ENCODE measurements at places on chromosomes 3 and 15.

GRCh38 chr15:68372291-68372811, 59.6 kb downstream of the ITGA11 start:
- DNase-seq = no peak

DNA sequence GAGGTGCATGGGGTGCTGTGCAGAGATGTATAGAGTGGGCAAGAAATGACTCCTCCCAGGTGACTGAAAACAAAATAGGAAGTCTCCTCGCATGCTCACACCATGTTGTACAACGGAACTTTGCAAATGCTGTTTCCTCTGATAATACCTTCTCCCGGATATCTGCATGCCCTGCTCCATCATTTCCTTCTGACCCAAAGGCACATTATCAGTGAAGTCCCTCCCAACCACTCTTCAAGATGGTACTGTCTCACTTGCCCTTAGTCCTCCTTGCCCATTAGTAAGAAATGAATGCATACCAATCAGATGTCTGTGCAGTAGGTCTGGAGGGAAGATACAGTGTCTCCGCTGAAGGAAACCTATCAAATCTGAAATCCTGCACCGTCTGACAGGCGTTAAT, 12.0 kb downstream of the TMED3 start:
- no peak for DNase-seq

DNA sequence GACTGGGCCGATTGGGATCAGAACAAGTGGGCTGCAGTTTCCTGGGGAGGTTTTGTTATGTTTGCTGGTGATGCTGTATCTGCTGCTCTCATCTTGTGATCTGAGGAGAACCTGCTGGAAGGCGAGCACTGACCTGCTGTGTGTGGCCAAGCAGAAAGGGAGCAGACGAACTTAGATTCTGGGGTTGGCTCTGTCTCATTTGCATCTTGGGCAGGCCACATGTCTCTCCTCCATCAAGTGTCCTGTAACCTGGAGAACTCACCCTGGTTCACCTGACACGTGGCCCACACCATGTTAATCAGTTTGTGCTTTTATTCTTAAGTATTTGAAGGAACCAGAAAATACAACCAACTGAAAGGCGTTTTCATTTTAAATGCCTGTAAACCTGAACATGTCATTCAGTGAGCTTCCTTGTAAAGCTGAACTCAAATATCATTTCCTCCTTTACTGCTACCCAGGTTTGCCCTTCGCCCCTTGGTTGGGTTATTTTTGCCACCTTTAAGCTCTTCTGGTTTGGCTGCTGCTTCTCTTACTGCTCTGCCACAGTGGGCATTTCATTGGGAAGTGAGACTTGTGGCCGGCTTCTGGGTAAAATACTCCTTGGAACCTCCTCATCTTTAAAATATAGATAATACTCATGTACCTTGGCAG, 33.5 kb upstream of the TRAK1 start:
- no peak for DNase-seq

GRCh38 chr3:4656059-4656458, 162.9 kb downstream of the ITPR1 start:
- no peak for DNase-seq

- DNase-seq = no peak
Observed at GRCh38 chr3:5389057-5389456, 201.6 kb downstream of the EDEM1 start.

DNA sequence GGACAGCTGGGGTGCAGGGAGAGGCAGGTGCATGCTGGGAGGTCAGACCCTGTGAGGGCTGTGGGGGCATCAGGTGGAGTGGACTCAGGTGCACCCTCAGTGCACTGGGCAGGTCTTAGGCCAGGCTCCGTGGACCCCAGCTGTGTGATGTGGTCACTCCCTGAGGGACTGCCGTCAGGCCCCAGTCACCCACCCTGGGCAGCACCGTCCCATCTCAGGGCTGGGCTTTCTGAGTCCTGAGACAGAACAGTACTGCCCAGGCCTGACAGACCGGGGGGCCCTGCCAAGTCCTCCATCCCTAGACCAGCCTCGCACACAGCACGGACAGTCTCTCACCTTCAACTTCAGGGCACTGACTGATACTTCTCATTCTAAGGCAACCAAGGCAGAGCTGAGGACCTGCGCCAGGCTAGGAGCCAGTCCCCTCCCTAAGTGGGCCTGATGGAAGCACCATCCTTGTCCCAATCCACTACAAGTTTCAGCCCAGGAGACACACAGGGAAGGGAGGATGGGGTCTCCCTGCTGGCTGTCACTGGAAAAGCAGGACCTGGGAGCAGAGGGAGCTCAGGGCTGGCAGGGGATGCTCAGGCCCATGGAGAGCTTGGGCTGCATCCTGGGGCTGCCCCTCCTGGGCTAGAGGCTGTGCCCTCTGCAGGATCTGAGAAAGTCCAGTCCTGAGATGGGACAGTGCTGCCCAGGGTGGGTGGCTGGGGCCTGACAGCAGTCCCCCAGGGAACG, 86.3 kb downstream of the LMLN start:
- no peak for DNase-seq

DNA sequence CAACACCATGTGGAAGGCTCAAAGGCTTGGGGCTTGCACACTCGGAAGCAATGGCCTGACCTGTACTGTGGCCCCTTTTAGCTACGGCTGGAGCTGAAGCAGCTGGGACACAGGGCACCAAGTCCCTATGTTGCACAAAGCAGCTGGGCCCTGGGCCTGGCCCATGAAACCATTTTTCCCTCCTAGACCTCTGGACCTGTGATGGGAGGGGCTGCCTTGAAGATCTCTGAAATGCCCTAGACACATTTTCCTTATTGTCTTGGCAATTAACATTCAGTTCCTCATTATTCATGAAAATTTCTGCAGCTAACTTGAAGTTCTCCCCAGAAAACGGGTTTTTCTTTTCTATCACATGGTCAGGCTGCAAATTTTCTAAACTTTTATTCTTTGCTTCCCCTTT, 85.6 kb upstream of the ALDH1A3 start:
- no peak for DNase-seq

GRCh38 chr15:73330206-73331051, 38.3 kb downstream of the HCN4 start:
- DNase-seq = no peak

DNA sequence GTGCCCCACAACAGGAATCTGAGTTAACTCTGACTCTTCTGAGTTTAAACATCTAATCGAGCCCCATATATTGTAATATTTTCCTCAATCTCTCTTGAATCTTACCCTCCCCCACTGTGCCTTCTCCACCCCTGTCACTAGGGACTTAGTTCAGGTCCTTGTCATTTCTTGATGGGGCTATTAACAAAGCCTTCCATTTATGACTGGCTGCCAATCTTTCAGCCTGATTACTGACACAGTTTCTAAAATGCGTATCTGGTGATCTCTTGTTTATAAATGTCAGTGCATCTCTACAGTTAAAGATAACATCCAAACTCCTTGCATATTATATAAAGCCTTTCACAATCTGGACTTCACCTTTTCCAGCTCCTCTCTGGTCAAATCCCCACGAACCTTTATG, 124.3 kb downstream of the IGSF11 start:
- DNase-seq = no peak

DNA sequence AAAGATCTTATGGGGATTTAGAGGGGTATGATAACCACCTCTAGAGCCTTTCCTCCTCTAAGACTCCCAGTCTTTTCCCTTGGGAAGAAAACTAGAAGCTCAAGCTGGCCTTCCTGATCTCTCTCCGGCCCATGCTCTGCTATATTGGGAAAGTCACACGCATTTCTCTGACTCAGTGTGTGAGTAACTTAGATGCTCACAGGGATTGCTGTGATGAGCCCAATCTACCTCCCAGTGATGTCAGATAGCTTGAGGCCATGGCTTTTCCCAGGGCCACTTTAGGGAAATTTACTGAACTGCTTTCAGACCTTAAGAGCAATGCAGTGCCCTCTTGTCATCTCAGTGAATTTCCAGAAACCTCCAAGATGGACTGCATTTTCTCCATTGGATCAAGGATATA, 8.6 kb upstream of the ST8SIA2 start:
- DNase-seq = no peak

- DNase-seq = no peak
Observed at GRCh38 chr3:80643421-80643820, 875.6 kb upstream of the ROBO1 start.

GRCh38 chr15:60009124-60009960, 5.2 kb downstream of the FOXB1 start:
- no peak for DNase-seq

DNA sequence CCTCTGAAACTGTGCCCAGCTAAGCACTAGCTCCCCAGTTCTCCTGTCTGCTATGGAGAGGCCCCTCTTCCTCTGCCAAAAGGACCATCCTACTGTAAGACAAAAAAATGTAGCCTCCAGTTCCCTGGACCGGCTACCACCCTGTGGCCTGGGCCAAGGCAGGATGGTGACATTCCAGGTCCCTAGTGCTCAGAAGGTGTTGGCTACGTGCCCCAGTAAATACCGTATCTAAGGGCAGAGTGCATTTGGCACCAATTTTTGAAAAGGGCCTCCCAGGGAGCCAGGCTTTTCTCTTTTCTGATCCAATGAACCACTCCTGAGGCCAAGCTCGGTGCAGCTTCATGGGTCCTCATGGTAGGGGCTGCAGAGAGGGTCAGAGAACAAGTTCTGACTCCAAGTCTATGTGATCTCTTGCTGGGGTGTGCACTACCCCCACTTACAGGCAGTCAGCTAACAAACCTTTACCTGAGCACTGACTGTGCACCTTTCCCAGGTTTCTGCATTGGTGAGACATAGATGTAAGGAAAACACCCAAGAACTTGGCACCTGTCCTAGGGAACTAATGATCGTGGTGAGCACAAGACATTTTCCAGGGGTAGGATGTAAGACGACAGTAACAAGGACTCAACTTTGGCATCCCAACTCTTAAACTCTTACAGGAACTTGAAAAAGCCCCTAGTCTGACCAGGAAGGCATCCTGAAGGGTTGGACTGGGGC, 32.6 kb downstream of the TLE3 start:
- DNase-seq = no peak

- no peak for DNase-seq
Observed at GRCh38 chr3:33388374-33389100, 51.7 kb downstream of the UBP1 start.

GRCh38 chr3:190517687-190518086, 3.8 kb downstream of the IL1RAP start:
- DNase-seq = no peak

DNA sequence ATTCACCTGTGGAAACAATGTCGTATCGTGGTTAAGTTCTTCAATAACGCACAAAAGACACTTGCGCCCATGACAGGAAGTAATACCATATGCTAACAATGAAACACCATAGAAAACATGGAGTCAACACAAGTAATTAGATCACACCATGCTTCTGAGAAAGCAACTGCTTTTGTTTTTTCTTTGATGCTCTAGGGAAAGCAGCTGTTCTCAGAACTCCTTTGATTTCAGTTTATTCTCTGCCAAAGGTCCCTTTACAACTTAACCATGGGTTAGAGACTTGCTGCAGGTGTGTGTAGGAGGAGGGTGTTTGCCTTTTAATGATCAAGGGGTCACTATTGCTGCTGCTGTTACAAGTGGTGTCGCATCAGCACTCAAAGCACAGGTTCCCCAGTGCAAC, 324.0 kb upstream of the SLCO3A1 start:
- no peak for DNase-seq

All from stimulated activated CD4-positive, alpha-beta T cell treated with anti-CD3 and anti-CD28 coated beads, Interleukin-2, amount 100 ng/mL, for 24 hours (primary cell).